ENCODE measurements at places on chromosomes 5 and 9.
A peak's percentile ranks its signal among the peaks of the same experiment; 100 is the strongest.

DNA sequence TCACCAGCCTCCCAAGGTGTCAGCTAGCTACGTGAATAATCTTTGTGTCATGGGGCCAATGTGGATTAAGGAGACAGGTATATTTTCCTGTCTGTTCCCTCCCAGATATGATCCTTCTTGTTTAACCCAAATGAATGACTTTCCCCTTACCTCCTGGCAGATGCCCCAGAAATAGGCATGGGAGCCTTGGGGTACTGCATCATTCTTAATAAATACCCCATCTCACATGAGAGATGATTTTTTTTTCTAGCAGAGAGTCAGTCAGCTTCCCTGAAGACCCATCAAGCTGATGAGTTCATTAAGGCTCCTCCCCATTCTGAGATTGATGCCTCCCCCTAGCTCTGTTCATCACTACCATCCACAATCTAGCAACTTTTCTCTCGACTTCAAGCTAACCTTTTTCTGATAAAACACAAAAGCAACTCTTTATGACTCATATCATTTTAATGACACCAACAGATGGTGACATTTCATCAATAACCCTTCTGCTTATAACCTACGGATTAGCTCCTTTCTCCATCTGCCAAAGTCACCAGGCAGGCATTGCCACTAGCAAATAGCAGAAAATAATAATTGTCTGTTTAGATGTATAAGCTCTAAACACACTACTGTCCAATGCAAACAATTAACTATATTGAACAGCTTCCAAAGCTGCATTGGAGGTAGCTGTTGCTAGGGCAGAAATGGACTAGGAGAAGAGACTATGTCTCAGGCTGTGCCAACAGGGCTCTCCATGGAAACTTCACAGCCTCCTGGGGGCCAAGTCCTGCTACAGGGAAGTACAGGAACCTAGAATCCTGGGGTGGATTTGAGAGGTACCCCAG, 143.7 kb downstream of the ACER2 start:
- no peak for DNase-seq

- DNase-seq = no peak
Observed at GRCh38 chr9:20209391-20210340, 412.6 kb downstream of the MLLT3 start.

DNA sequence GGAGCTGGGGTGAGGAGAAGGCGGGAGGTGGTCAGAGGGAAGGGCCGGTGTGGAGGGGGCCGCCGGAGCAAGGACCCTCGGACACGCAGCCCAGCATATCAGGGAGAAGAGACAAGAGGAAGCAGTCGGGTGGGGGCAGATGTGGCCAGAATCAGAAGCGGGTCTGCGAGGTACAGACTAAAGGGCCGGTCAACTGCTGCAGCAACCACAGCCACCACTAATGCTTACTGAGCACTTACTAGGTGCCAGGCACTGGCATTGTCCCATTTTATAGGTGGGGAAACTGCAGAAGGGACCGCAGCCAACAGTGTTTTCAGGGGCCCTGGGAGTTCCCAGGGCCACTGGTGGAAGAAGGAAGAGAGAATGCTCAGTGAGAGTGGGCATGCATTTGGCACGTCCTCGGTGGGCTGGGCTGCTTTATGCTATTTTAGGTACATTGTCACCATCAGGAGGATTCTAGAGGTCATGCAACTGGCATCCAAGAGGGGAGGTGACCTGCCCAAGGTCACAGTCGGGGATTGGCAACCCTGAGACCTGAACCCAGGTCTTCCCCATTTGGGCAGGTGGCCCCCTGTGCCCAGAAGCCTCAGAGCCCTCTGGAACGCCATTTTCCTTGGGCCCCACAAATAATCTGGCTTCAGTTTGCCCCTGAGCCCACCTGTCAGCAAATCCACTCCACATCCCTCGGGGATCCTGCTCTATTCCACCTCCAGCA, 53.4 kb downstream of the DUSP1 start:
- no peak for DNase-seq

GRCh38 chr5:136001466-136001981, 27.3 kb upstream of the TGFBI start:
- DNase-seq = peak; percentile 84

DNA sequence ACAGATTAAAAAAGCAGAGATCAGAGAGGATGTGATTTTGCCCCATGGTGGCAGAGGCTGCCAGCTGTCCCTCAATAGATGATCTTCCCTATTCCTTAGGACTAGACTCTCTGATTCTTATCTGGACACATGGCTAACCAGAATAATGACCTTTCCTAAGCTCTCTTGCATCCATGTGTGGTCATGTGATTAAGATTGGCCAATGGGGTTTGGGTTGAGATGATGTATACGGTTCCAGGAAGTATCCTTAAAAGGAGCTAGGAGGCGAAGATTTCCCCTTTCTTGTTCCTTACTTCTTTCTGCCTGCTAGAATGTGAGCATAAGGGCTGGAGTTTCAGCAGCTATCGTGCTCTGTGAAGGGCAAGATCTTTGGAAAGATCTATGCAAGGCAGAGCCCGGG, 39.8 kb downstream of the FOXI1 start:
- DNase-seq = peak; percentile 28

GRCh38 chr9:93094658-93095204, 1.3 kb upstream of the CARD19 start:
- no peak for DNase-seq

DNA sequence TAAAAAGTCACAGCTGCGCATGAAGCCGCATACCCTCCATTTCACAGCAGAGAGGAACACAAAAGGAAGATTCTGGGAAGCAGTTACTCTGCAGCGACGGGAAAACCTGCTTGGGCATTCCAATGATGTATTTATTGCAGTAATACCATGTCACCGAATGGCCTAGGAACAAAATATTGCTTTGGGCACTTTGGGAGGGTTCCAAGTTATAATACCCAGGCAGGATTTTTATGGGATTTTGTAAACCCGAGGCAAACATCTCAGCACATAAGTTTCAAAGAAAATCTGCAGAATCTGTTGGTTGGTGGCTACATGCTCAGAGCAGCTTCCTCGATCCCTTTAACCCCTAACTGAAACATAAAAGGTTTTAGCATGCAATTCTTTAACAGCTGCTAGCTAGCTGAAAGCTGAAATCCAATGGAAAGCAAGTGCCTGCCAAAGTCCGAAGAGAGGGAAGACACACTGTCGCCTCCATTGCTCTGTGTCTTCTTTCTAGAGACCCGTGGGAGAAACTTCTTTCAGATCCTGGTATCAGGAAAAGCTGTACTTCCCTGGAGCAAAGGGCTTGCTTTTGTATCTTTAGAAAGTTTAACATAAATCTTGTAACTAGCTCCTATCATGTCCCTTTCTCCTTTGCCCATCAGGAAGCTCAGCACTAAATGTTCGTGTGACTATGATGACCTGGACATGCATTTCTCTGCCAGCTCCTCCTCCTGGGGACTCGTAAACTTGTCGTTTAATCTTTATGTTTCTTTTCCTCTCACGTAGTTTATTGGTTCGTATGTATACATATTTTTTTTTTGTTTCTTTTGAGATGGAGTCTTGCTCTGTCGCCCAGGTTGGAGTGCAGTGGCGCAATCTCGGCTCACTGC, 195.0 kb downstream of the MAPKAP1 start:
- DNase-seq = peak; percentile 69

DNA sequence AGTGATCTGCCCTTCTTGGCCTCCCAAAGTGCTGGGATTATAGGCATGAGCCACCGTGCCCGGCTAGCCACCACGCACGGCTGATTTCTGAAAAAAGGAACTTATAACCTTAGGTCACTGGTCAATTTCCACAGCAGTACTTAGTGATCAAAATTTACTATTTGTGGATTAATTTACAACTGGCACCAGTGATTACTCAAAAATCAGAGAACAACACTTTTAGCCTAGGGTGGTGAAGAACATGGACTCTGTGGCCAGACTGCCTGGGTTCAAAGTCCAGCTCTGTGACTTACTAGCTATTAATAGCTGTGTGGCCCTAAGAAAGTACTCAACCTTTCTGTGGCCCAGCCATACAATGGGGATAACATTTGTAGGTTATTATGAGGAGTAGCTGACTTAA, 50.8 kb upstream of the GLRX start:
- DNase-seq = no peak

GRCh38 chr5:169941542-169941941, 38.8 kb downstream of the INSYN2B start:
- no peak for DNase-seq

DNA sequence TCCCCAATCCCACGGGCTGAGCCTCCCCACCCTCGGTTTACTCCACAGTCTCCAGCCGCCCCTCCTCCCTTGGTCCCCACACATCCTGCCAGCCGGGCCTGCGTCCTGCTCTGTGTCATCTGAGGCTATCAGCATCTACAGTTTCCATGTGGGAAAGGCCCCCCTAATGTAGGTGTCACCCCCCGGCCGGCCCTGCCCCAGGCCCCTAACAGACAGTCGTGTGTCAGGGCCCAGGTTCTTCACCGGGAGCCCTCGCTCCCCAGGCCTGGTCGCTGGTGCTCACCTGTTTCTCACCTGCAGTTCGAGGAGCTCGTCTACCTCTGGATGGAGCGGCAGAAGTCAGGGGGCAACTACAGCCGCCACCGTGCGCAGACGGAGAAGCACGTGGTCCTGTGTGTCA, 62.7 kb downstream of the KCNT1 start:
- DNase-seq = no peak

DNA sequence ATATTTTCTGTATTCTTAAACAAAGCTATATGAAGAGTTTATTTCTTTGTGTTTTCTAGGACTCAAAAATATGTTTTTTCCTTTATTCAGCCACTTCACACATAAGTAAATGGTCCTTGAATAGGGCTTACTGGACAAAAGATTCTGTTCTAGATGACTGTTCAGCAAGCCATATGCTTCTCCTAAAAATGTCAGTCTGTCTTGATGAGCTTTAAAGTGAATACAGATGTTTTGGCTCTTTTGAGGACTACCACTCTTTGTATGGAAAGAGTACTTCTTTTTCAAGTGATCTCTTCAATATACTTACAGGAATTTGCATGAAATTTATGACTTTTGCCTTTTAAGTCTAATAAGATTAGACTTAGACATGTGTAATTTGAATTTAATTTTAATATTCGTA, 8.4 kb downstream of the NDUFS4 start:
- peak; percentile 17 for DNase-seq

- DNase-seq = peak; percentile 87
Observed at GRCh38 chr9:94030318-94031179, 53.7 kb upstream of the PTPDC1 start.

DNA sequence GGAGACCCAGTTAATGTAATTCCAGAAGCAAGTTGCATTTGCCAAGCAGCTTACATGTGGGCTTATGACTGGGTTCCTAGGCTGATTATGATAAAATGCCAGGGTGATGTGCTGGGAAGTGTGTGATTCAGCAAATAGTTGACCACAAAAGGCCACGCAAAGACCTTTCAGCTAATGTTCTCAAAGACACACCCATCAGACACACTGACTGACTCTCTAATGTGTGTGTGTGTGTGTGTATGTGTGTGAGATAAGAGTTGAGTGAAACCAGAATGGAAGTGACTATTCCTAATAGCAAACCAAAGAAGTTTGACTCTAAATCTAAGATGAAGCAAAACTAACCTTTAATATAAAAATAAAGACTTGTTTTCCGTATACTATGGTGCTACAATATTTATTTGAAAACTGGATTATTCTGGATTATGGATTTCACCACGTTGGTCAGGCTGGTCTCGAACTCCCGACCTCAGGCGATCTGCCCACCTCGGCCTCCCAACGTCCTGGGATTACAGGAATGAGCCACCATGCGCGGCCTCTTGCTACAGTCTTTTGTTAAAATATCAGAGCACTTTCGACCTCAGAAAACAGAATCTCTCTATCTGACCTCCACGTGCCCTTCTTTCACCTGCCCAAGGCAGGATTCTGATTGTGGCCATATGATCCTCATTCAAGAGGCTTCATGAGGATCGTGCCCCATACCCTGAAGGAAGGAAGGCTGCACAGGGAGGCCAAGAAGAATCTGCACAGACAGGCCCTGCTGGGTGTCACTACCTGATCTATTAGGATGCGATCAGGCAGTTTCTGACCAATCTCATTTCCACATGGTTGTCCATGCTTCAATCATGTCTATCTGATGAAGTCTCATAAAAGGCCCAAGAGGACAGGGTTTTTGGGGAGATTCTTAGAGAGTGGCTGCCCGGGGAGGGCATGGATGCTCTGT, 75.6 kb downstream of the USP20 start:
- DNase-seq = peak; percentile 99

DNA sequence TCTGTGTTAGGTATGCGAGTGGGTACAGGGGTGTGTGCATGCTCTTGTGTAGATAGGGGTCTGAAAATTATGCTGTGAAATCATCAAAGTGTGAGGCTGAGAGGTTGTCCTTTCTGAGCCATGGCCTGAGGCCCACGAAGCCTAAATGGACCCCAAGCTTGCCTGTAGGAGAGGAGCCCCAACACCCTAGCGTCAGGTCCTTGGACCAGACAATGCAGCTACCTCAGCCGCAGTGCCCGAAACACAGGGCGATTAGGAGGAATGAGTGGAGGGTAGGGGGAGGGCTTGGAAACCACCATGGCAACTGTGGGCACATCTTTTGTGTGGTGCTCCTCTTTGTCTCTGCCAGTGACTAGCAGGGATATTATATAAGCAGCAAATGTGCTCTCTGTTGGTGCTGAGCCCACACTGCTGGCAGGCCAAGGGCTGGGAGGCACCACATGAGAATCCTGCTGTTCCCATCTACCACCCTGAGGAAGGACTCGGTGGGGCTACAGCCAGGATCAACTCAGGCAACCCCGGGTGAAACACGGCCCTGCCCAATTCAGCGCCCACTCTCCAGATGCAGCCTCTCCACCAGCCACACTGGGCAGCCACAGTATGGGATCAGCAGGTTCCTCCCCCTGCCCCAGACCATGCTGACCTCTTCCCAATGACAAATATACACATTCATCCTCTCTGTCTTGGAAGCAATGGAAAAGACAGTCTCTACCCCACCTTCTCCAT, 84.6 kb upstream of the FSTL4 start:
- DNase-seq = no peak

- no peak for DNase-seq
Observed at GRCh38 chr9:108603141-108603540, 252.6 kb downstream of the ACTL7B start.

- no peak for DNase-seq
Observed at GRCh38 chr9:131185924-131186323, 60.5 kb downstream of the NUP214 start.

Data from EH (cell line).